ENCODE measurements at places on chromosomes 2 and 18. TPM values are rescaled to one million over a fixed set of nuclear protein-coding genes. Genes with fewer than 3 reads are reported as not detected.

The SCN1A gene
- total RNA-seq: not detected

The TNFAIP6 gene
- 18.6 TPM for total RNA-seq

The FZD7 gene
- total RNA-seq: 24.7 TPM

The LRRTM4 gene
- not detected for total RNA-seq

The USP14 gene
- 57.5 TPM for total RNA-seq

The PRSS56 gene
- not detected for total RNA-seq

The ALPP gene
- not detected for total RNA-seq

The FBXO11 gene
- total RNA-seq: 43.8 TPM

The SERPINB11 gene
- not detected for total RNA-seq

The CCT7 gene
- total RNA-seq: 206 TPM

The ACTG2 gene
- total RNA-seq: 7.3 TPM

The NCKAP5 gene
- total RNA-seq: 0.37 TPM

The CD28 gene
- 3.1 TPM for total RNA-seq

The MYOM1 gene
- total RNA-seq: 3.1 TPM

The BCL11A gene
- 0.79 TPM for total RNA-seq

The ABHD1 gene
- not detected for total RNA-seq

The SNTG2 gene
- total RNA-seq: 14.0 TPM

The FSIP2 gene
- 0.24 TPM for total RNA-seq

Data from omental fat pad (tissue), 4 donors.